ENCODE measurements at places on chromosomes 5 and 9. TPM values are rescaled to one million over a fixed set of nuclear protein-coding genes. Genes with fewer than 3 reads are reported as not detected.

Gene ECM2
- 9.6 TPM for total RNA-seq

Gene PDE6A
- not detected for total RNA-seq

Gene WNT8A
- not detected for total RNA-seq

Gene TRIM14
- 61.1 TPM for total RNA-seq

Gene RFESD
- total RNA-seq: not detected

Gene STOML2
- total RNA-seq: 104 TPM

Gene PCDHGC4
- total RNA-seq: 1.7 TPM

Gene ZDHHC21
- 12.4 TPM for total RNA-seq

Gene ANKRD20A1
- 7.9 TPM for total RNA-seq

Gene PIP5KL1
- not detected for total RNA-seq

- no peak for DNase-seq
Measured at GRCh38 chr5:160694896-160695295, 157.1 kb downstream of the ATP10B start.

DNA sequence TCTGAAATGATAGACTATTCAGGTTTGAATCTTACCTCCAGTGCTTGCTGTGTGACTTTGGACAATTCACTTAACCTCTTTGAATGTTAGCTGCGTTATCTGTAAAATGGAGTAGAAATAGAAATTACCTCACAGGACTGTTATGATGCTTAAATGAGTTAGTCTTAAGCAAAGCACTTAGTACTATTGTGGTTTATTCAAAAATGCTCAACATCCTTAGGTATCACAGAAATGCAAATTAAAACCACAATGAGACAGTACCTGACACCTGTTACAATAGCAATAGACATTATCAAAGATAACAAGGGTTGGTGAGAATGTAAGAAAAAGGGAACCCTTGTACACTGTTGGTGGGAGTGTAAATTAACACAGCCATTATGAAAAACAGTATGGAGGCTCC, 77.6 kb upstream of the FREM1 start:
- DNase-seq: no peak

GRCh38 chr9:135198586-135199285, 111.3 kb downstream of the OLFM1 start:
- no peak for DNase-seq

GRCh38 chr9:124773473-124774128, 2.5 kb upstream of the NR6A1 start:
- DNase-seq: no peak

GRCh38 chr5:2755681-2756171, 4.2 kb upstream of the IRX2 start:
- no peak for DNase-seq

GRCh38 chr9:130480673-130481072, 35.9 kb downstream of the ASS1 start:
- DNase-seq: no peak

DNA sequence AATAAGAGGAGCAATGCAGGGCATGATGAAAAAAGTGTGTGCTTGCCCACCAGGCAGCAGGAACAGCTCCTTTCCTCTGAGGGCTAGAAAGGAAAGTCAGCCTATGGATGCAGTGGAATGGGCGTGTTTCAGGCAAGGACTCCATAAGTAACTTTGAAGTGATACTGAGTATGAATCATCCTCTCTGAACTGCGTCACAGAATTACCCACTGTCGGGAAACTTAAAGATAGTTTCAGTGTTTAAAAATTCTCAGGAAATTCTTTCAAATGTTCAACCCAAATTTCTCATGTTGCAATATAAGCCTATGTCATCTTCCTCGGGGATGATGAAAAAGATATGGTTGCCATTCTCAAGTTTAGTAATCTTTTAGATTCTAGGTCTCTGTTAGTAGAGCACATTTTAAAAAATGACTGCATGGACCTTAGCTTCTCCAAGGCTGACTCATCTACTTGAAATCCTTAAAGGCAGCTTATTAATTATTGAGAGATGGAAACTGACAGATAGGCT, 27.7 kb downstream of the PTCD2 start:
- no peak for DNase-seq

GRCh38 chr5:116650964-116651363, 76.3 kb upstream of the SEMA6A start:
- DNase-seq: no peak

DNA sequence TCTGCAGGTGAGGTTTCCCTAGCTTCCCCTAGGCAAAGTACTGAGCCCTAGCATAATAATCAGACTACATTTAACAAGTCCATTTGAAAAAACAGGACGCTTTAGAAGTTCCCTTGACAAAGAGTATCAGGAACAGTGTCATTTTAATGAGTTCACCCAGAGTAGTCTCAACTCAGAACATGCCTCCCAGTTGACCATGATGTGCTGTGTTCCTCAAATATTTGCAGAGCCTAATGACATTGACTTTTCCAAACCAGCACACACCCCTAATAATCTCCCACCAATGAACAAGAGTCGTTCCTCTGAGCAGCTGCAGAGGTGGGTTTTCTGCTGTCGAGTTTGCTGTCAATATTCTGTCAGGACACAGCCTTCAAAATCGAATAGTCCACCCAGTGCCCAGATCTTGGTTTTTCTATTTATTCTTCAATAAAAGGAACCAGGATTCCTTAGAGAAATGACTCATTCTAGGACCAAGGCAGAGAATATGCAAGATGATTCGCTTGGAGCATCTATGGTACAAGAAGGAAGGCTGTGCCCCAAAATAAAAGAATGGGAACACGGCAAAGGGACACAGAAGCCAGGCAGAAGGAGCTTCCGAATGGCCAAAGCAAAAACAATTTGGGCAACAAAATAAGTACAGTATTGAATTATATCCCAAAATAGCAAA, 57.6 kb downstream of the OTULIN start:
- no peak for DNase-seq

DNA sequence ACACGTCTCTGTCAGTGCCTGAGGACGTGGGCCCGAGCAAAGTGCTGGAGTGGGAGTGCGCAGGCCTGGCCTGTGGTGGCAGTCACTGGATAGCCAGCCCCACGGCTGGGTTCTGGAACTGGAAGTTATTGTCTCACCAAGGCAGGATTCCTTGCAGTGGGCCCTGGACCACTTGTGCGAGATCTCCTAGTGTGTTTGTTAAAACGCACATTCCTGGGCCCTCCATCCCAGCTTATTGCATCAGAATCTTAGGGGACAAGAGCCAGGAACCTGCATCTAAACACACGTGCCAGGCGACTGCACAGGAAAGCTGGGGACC, 26.9 kb downstream of the PTPA start:
- DNase-seq: no peak

DNA sequence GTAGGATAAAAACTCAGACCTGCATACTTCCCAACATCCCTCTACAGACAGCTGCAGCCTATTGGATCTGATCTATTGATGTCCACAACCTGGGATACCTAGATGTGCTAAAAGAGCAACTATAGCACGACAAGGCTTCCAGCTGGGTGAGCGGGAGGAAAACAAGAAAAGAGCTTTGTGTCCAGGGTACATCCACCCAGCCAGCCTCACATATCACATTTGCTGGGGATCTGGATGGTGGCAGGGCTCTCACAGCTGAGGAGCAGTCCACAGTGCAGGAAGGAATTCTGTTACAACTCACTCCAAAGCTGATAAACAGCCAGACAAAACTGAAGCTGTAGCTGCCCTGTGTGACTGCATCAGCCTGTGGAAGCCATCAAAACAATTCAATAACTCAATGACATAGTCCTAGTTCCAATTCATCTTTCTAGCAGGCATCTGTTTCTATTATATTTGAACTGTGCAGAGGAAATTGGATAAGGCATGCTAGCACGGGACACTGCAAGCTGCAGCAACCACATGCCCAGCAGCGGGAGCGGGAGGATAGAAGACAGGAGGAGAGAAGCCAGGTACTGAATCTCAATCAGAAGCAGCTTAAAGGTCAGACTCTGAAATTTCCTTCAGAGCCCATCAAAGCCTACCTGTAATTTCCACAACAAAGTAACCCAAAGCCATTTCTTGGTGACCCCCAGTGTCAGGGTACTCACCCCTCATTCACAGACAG, 45.0 kb downstream of the MED10 start:
- no peak for DNase-seq

DNA sequence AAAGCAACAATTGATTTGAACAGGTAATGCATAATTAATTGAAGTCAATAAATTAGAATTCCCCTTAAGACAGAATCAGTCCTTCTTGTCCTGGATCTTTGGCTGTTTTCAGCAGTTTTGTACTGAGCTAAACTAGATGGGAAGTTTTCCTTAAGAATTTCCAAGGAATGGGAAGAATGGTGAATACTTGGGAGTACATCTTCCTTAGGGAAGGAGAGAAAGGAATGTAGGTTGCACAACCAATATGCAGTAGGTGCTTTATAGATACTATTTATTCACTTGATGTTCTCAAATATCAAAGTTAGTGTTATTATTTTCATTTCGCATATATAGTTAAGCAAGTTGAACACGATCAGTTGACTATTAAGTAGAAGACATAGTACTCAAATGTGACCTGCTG, 183.5 kb upstream of the MAP1B start:
- DNase-seq: no peak

- no peak for DNase-seq
Measured at GRCh38 chr5:177545487-177546257, 8.7 kb downstream of the FAM193B start.

DNA sequence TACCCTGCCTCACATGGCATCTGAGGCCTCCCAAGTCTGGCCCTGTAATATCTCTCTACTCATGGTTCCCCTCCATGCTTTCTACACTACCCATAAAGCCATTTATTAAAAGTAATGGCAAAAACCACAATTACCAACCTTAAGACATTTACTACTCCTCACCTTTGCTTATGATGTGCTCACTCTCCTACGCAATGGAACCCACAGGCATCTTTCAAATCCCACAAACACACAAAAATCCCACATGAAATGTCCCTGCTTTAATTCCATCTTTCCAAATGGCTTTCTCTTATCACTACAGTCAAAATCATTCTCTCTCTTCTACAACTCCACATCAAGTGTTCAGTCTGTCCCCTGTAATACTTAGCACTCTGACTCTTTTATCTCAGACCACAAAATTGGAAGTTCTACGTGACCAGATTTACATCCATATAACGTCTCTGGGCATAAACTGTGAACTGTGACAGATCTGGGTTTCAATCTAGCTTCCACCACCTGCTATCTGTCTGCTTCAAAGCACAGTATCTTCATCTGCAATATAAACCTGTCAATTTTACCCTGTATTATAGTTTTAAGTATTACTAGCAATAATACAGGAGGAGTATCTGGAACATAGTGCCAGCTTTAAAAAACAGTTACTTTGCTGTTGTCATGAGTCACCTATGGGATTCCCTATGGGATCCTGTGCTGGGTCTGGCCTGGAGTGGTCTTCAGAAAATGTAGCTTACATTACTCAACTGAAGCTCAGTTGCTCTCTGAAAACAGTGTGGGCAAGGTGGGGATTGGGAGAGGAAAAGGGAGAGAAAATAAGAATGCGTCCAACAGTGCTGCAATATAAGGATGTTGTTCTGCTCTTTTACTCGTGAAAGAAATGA, 137.1 kb upstream of the TRIM32 start:
- no peak for DNase-seq

- no peak for DNase-seq
Measured at GRCh38 chr5:1736065-1736464, 63.6 kb downstream of the MRPL36 start.

DNA sequence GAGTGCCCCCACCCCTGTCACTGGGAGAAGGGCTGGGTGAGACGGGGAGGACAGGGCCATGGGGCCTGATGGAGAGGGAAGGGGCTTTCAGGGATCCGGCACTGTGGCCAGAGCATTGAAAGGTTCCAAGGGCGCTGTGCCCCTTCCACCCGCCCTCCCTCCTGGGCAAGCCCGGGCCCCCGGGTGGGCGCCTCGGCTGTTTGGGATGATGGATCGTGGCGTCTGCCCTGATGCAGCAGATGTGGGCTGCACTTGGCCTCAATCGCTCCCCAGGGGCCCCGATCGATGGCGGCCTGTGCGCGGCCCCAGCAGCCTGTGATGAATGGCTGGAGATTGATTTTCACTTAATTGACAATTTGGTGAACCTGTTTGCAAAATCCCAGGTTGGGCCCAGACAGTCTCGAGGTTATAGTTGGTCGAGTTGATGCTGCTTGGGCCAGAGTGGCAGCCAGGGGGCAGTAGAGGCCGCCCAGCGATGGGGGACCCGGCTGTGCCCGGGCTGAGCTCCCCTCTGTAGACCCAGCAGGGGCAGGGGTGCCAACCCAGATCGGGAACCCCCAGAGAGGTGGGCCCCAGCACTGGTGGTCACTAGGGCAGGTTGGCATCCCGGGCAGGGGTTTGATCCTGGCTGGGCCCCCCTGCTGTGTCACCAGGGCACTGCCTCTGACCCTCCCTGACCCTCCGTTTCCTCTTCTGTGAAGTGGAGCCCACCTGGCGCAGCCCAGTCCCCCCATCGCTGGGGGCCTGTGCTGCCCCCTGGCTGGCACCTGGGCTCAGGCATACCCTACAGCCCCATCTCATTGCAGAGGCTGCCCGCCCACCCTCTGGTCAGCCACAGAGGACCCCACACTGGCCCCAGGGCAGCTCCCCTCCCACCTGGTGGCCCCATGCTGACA, 34.7 kb downstream of the LHX3 start:
- DNase-seq: no peak

DNA sequence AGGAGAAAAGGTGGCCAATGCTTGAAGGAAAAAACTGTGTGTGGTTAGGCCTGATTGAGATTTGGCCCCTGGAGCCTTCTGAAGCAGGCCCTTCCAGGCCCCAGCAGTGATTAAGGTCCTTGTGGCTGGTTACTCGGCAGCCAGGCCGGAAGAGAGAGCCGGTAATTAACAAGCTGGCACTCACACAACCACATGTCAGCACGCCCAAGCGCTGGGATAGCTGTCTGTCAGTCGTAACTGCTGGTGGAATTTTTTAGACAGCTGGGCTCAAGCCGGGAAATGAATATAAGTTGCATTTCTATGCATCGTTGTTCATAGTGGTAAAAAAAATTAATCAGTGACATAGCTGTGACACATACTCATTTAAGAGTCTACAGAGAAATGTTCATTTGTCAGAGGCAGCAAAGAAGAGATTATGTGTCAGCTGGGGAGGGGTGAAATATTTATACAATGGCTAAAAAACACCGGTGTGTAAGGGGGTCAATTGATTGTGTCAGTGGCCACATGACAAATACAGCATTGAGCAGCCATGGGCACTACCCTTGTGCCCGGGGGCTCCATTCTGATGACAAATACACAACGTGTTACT, 13.7 kb upstream of the ARAP3 start:
- DNase-seq: no peak

- no peak for DNase-seq
Measured at GRCh38 chr5:119626086-119626485, 3.3 kb upstream of the FAM170A start.

- DNase-seq: no peak
Measured at GRCh38 chr5:72082048-72082447, 25.2 kb upstream of the MAP1B start.

DNA sequence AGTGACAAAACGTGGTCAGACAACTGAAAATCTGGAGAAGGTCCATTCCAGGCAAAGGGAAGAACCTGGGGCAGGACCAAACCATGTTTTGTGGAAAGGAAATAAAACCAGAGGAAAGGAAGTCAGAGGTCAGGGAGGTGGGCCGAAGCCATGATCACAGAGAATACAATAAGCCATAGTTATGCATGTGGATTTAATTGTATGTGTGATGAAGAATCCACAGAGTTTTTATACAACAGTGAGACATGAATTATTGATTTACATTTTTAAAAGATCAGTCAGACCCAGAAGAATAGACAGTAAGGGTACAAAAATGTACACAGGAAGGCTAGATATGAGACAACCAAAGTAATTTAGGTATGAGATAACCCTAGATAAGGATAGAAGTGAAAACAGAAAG, 20.8 kb downstream of the TTC33 start:
- DNase-seq: no peak
